ENCODE measurements at places on chromosomes 12 and 14.

- no peak for DNase-seq
Measured at GRCh38 chr12:108772891-108773797, 41.8 kb upstream of the CORO1C start.

DNA sequence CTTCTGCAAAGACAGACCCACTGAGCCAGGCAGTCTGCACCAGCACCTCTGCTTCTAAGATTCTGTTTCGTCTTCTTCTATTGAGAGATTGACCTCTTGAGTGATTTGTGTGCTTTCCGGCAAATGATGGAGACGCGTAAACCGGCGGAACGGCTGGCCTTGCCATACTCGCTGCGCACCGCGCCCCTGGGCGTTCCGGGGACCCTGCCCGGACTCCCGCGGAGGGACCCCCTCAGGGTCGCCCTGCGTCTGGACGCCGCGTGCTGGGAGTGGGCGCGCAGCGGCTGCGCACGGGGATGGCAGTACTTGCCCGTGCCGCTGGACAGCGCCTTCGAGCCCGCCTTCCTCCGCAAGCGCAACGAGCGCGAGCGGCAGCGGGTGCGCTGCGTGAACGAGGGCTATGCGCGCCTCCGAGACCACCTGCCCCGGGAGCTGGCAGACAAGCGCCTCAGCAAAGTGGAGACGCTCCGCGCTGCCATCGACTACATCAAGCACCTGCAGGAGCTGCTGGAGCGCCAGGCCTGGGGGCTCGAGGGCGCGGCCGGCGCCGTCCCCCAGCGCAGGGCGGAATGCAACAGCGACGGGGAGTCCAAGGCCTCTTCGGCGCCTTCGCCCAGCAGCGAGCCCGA lies 703 bp downstream of the ASCL4 start:
- DNase-seq = no peak

DNA sequence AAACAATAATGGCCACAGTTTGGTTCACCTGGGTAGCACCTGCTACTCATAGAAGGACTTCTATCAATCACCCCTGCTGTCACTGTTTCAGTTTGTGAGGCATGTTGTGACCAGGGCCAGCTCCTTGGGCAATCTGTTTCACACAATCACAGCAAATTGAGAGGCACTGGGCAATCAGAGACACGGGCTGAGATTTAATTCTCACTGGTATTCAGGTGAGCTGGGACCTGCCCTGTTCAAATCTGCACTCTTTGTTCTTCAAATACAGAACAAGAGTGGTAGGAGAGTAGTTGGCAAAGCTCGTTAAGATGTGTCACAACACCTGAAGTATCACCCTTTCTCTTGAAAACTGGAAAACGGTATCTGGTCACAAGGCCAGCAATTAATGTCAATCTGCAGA lies 57.8 kb upstream of the NAP1L1 start:
- DNase-seq = no peak

- DNase-seq = no peak
Measured at GRCh38 chr12:53172352-53172751, 8.2 kb upstream of the ZNF740 start.

DNA sequence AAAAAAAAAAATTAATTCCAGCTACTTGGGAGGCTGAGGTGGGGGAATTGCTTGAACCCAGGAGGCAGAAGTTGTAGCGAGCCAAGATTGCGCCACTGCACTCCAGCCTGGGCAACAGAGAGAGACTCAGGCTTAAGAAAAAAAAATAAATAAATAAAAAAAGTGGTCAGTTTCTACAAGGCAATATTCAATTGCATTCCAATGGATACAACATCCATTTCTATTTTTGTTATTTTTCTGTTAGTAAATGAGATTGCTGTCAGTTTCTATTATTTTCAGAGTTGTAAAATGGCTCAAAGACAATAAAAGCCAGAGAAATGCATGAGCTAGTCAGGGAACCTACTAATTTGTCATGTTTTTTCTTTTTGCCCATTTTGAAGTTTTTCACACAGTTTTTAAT lies 119.2 kb downstream of the PDE3A start:
- no peak for DNase-seq

DNA sequence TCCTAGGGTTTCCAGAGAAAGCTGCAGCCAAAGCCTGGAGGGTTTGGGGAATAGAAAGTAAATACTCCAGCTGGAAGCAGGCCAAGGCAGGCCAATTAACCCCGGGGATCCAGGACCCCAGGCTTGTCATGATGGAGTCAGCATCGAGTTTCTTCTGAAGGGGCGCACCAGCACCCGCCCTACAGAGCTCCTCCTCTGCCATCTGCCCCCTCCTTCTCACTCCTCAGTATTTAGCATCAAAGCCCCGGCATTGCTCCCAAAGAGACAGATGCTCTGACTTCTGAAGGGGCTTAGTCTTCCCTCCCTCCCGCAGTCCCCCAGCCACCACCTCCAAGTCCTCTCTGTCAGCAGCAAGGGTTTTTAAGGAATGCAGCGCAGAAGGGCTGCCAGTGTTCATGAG lies 285.1 kb upstream of the NOS1 start:
- DNase-seq = no peak

DNA sequence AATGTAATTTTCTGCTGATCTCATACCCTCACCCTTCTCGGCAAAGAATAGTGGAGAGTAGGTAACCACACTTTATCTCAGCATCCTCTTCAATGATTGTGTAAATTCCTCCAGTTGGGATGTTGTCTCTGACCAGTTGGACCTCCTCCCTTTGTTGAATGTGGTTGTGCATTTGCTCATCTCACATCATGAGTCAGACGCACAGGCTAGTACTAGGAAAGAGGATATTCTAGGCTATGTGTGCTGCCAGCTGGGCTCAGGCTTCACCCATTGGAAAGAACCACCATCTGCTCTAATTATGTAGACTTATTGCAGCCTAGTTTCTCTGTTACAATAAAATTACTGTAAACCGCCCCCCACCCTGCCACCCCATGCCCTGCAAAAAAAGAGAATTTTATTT lies 90.3 kb downstream of the LMO3 start:
- no peak for DNase-seq

- no peak for DNase-seq
Measured at GRCh38 chr12:16681196-16681595, 75.2 kb upstream of the LMO3 start.

DNA sequence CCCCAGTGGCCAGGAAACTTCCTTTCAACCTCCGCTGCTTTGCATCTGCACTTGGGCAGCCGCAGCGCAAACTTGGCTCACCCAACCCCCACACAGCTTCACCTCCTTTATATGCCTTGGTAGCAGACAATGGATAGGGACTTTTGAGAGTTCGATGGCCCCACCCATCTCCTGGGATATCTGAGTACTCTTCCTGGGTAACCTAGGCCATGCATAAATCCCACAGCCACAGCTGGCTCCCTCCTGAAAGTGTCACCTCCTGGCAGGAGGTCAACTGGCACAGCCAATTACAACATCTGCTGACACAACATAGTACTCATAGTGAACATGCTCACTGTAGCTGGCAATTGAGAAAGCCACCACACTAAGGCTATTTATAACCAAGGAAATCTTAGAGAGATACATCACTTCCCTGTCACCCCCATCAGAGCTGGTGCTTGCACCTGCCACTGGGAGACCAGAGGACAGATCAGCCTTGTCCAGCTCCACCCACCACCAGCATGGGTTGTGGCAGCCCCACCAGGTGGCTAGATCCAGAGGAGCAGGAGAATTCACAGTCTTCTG lies 410.0 kb downstream of the SYT1 start:
- DNase-seq = no peak

DNA sequence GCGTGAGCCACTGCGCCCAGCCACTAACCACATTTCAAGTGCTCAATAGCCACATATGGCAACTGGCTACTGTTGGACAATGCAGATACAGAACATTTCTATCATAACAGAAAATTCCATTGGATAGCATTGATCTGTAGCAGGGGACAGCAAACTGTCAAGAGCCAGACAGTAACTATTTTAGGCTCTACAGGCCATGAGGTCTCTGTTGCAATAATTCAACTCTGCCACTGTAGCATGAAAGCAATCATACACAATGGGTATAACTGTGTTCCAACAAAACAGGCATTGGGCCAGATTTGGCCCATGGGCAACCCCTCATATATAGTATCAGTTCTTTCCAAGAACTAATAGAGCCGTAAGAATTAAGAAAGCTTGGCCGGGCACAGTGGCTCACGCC lies 8.0 kb downstream of the CSRNP2 start:
- no peak for DNase-seq

DNA sequence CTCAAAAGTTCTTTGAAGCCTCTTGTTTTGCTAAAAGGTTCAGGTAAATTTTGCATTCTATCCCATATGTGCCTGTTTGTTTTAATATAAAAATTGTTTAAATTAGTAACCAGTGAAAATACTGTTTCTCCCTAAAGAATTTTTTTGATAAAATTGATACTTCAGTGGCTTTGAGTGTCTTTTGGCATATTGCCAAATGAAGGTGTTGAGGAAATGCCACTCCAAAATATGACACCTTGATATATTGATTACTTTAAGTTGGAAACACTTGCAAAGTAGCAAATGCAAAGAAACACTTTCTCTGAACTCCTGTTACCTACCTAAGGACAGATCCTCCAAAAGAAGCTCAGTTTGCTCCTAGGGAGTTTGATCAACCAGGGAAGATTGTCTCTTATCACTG lies 8.4 kb downstream of the STYX start:
- DNase-seq = no peak

GRCh38 chr12:50221228-50222008 lies 54.2 kb upstream of the CERS5 start:
- DNase-seq = peak; percentile 73

GRCh38 chr14:104758981-104759969 lies 6.3 kb downstream of the SIVA1 start:
- DNase-seq = no peak

DNA sequence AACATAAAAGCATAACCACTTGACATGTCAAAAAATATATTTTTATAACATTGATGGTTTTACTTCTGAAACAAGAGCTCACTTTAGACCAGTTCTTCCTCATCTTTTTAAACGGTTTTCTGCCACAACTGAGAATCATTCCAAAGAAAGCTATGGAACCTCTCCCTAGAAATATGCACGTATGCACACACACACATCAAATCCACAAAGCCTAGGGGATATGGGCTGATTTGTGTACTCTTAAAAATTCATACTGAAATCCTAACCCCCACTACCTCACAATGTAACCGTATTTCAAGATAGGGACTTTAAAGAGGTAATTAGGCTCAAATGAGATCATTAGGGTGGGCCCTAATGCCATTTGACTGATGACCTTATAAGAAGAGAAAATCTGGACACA lies 19.3 kb downstream of the TMCC3 start:
- no peak for DNase-seq

- no peak for DNase-seq
Measured at GRCh38 chr12:94207849-94208621, 59.7 kb downstream of the PLXNC1 start.

- DNase-seq = no peak
Measured at GRCh38 chr12:44403185-44403584, 472.9 kb downstream of the NELL2 start.

DNA sequence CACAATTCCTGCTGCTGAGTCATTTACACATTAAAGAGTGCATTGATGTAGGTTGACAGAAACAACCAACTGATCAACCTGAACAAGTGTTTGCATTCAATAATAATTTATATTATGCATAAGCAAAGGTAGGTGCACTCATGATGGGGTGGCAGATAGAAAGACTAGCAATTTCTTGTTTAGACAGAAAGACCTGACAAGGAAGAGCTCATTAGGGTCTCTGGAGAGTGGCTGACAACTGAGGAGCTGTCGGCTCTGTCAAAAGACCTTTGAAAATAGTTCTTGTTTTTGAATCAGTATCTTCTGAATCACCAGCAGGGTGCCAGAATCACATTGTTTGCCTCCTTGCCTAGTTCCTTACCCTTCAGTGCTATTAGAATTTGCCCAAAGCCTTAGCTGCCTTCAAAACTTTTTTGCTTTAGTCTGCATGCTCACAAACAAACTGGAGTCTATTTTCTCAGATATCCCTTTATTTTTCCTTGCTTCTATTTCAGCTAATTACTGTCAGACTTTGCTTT lies 234.7 kb downstream of the BTG1 start:
- no peak for DNase-seq

DNA sequence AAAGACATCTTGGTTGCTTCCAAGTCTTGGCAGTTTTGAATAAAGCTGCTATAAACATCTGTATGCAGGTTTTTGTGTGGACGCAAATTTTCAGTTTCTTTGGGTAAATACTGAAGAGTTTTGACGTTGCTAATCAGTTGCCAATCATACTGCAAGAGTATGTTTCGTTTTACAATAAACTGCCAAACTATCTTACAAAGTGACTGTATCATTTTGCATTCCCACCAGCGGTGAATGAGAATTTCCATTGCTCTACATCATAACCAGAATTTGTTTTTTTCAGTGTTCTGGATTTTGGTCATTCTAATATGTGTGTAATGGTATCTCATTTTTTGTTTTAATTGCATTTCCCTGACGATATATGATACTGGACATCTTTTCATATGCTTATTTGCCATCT lies 190.8 kb upstream of the PARP11 start:
- DNase-seq = no peak

DNA sequence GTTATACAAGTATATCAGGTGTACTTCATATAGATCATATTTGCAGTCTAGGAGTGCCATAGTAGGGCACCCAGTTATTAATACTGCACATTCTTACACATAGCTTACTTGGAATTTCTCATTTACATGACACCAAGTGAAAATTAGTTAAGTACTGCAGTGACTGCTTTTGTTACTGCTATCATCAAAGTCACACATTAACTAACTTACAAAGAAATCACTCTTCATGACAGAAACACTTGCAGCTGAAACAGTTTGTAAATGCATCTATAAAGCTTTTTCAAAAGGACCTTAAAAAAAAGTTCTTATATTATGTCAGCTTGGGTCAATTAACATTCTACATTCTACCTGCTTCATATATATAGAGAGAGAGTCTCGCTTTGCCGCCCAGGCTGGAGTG lies 17.8 kb upstream of the RFC5 start:
- no peak for DNase-seq

DNA sequence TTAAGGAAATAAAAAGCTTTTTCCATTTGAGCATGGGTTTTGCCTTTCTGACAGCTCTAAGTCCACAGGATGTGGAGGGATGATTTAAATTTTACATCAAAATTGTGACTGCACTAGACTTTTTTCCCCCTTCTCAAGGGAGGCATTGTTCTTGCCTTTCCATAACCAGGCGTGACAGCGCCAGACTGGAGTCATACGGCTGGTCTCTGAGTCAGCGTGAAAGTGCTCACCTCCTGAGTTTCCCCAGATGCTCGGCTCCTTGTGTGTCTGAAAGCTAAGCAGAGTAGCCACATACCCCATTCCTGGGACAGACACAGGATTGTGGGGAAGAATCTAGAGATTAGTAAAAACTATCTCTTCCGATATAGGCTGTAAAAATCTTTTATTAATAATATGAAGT lies 43.1 kb downstream of the SOX5 start:
- DNase-seq = no peak

GRCh38 chr14:101354726-101355125 lies 206.6 kb upstream of the DIO3 start:
- no peak for DNase-seq

- no peak for DNase-seq
Measured at GRCh38 chr12:45827974-45828373, 98.5 kb downstream of the ARID2 start.

GRCh38 chr12:102197789-102198188 lies at the start of gene PMCH:
Gene PMCH, minus strand, starts transcription at chr12:102197833. Its CDS starts 63 bp downstream, at chr12:102197770.
- peak; percentile 3 for DNase-seq

Measured in smooth muscle cell of the brain vasculature (primary cell).